Epithelial cell of proximal tubule (primary cell): ENCODE measurements at places on chromosomes 1 and 21. TPM values are rescaled to one million over a fixed set of nuclear protein-coding genes. Genes with fewer than 3 reads are reported as not detected.

DNA sequence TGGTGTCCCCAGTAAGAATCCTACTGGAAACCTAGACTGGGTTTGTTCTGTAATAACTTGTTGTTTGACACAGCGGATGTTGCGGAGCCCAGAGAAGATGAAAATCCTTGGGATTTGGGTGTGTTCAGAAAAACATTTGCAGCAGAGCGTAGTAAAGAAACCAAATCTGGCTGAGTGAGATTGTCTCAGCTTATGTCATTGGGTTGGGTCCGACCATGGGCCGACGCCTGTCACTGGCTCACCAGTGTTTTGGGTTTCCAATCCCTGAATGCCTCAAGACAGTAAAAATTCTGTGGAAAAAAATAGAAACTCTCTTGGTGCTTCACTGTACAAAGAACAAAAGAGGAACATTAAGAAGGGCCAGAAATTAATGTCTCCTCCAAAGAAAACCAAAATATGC, 146.3 kb downstream of the TPR start:
- no peak for DNase-seq

DNA sequence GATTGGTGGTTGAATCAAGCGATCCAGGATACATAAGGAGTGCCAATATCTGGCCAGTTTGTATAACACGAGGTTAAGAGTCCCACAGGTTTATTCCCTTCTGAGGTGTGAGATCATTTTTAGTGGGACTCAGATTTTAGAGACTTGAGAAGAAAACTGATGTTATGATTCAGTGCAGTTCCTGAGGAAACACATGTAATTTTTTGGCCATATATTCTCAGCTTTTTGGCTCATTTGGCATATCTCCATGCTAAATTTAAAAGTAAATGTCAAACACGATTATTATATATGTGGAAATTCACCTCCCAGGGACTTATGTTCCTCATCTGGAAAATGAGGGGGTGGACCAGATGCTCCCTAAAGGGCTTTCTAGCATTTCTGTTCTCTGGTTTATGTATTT, 39.2 kb upstream of the SERBP1 start:
- no peak for DNase-seq

DNA sequence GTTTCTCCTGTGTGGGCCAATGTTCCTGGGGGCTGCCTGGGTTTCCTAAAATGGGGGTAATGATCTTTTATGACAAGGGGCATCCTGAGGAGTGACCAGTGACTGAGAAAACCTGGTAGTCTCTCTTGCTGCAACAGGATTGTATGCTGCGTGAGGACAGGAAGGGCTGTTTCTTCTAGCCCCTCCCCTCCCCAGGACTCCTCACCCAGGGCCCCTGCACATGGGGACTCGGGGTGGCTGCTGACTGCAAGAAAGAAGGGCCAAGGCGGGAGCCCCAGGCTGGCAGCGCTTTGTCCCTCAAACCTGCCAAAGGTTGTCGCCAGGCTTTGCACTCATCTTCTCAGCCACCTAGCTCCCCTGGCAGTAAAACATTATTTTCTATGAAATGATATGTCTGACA, 442.4 kb downstream of the CAMTA1 start:
- DNase-seq: no peak

GRCh38 chr21:24197923-24198322, 1409.4 kb downstream of the MRPL39 start:
- DNase-seq: no peak

DNA sequence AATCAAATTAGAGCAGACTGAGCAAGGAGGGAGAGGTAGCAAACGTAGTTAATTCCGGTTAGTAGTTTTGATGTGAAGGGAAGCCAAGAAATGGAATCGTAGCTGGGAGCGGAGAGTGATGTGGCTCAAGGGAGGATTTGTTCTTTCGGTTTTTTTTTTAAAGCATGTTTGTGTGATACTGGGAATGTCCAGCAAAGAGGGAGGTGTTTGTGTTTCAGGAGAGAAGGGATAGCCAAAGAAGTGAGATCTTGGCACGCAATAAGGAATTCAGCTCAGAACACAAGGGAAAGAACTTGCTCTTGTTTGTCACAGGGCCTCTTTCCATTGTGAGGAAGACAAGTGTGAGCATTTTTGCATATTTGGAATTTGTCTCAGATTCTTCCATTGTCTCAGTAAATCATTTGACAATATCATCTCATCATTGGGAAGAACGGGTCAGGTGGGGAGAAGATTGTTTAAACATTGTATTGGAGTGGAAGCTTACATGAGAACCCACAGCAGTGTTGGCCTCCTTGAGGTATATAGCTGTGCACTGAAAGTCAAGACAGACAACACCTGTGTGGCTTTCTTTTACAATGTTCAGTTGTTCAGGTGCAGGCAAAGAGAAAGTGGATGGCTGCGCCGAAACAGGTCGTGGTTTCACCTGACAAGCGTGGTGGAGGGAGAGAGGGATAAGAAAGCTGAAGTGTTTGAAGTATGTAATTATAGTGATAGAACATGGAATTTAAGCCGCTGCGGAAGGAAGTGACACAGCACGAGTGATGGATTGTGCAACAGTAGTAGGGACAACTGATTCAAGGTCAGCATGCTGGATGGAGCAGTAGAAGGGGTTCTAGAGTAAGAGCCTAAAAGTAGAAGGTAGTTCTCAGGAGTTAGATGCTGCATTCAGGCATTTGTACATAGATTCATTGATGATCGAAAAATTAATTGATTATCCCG, 25.4 kb downstream of the FMN2 start:
- DNase-seq: no peak

DNA sequence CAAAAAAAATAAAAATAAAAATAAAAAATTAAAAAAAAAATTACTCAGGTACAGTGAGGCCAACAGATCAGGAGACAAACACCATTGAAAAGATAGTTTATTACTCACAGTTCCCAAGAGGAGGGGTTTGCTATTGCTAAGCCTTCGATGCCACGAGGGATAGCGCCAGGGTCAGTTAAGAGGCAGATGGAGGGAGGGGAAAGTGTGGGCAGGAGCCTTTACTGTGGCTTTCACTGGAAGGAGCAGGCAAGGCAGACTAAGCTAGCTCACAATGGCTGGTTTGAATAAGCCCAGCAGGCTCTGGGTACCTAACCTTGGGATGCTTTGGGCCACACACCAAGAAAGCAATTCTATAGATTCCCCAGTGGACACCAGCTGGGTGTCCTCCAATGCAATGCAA, 12.7 kb upstream of the RNF187 start:
- DNase-seq: no peak

DNA sequence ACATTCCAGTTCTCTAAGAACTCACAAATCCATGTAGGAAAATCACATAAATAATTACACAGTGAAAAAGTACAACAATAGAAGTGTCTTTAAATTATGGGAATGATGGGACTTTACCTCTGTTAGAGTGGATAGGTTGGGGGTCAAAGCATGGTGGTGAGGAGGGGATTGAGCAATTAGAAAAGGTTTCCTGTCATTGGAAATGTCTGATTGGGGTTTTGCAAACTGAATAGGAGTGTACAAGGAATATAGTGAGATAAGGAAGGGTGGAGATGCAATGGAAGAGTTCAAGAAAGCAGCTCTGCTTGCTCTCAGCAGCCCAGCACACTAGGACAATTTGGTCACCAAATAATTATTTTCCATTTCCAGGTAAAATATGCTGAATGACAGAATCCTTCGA, 238.8 kb downstream of the ST6GALNAC3 start:
- no peak for DNase-seq

DNA sequence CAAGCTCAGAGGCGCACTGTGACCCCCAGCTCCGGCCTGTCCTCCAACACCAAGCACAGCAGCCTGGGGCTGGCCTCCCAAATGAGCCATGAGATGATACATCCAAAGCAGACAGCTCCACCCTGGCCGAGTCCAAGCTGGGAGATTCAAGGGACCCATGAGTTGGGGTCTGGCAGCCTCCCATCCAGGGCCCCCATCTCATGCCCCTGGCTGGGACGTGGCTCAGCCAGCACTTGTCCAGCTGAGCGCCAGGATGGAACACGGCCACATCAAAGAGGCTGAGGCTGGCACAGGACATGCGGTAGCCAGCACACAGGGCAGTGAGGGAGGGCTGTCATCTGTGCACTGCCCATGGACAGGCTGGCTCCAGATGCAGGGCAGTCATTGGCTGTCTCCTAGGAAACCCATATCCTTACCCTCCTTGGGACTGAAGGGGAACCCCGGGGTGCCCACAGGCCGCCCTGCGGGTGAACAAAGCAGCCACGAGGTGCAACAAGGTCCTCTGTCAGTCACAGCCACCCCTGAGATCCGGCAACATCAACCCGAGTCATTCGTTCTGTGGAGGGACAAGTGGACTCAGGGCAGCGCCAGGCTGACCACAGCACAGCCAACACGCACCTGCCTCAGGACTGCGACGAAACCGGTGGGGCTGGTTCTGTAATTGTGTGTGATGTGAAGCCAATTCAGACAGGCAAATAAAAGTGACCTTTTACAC, 29.1 kb downstream of the SLC19A1 start:
- DNase-seq: no peak

GRCh38 chr21:24093032-24093431, 1514.2 kb downstream of the MRPL39 start:
- no peak for DNase-seq

DNA sequence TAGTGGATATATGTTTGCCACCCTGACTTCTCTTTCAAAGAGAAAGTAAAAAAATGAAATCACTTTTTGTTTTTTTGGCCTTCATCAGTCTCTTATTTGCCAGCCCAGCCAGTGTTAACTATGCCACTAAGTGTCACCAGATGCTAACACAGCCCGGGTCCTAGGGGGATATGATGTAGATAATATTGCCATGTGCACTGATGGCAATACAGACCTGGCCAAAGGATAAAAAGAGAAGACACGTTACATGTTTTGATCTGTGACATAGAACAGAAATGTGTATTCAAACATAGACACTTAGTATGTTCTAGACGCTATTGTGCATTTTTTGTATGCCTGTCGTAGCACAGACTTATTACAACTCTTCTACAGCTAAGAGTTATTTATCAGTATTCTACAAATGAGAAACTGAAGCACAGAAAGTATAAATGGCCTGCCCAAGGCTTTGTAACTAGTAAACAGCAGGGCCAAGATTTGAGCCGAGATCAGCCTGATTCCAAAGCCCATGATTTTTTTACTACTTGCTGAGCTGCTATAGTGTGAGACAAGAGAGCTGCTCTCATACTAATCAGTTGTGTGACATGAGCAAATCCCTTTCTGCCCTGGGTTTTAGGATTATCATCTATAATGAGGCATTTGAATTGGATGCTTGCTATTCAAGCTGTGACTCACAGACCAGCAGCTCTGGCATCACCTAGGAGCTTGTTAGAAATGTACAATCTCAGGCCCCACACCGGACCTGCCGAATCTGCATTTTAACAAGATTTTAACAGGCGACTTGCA, 6.3 kb downstream of the LRRC53 start:
- DNase-seq: no peak

DNA sequence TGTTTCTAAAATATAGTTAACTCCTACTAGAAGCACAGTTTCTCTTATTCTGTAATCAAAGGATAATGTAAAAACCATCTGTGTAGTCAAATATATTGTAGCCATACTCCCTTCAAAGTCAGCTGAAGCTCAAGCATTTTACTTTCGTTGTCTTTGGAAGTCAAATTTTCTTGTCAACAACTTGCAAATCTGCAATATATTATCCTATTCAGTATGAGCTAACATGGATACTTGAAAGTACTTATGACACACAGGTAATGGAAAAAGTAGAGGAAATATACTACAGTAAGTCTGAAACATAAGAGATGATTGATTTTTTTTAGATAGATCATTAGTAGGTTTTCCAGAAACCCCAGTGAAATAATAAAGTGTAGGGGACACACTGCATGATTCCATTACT, 121.5 kb downstream of the COL24A1 start:
- no peak for DNase-seq

GRCh38 chr1:203675596-203676347, 49.1 kb downstream of the ATP2B4 start:
- DNase-seq: no peak

DNA sequence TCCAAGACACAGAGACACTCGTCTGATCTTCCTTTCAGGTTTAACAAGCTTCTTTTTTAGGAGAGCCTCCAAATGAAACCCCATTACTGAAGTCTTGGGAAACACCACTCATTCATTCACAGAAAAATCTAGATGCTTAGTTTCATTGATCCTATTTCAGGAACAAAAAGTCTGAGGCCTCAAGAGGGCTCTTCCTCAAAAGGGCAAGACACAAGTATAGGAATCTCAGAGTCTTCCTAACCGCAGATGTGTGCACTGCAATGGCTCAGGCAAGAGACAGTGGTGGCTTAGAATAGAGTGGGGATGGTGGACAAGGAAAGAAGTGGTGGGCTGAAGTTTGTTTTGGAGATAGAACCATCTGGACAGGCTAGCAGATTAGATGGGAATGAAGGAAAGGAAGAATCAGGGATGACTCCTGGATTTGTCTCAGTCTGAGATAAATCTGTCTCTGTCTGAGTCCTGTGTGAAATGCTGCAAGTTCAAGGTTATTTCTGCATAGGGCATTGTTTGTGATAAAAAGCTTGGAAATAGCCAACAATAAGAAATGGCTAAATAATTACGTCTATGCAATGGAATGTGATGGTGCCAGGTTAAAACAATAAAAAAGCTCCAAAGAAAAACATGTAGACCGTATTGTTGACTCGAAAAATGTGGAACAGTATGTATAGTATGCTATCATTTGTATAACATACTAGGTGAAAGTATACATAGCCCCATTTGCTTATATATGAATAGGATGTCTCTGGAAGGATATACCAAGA, 8.9 kb upstream of the CTSE start:
- no peak for DNase-seq

- DNase-seq: no peak
Measured at GRCh38 chr21:45976701-45977311, 4.8 kb upstream of the COL6A1 start.

The FCRLA gene
- 0.35 TPM in 1 of 2 replicates, not detected in the other for total RNA-seq

The KIRREL1 gene
- total RNA-seq: 194 and 275 TPM in 2 replicates

The MPL gene
- total RNA-seq: not detected in 2 replicates

The PKLR gene
- total RNA-seq: not detected in 2 replicates

The LORICRIN gene
- total RNA-seq: not detected in 2 replicates

The CHIA gene
- not detected in 2 replicates for total RNA-seq

The TAS1R1 gene
- total RNA-seq: not detected in 2 replicates
